ENCODE measurements at places on chromosomes 6 and 20.

DNA sequence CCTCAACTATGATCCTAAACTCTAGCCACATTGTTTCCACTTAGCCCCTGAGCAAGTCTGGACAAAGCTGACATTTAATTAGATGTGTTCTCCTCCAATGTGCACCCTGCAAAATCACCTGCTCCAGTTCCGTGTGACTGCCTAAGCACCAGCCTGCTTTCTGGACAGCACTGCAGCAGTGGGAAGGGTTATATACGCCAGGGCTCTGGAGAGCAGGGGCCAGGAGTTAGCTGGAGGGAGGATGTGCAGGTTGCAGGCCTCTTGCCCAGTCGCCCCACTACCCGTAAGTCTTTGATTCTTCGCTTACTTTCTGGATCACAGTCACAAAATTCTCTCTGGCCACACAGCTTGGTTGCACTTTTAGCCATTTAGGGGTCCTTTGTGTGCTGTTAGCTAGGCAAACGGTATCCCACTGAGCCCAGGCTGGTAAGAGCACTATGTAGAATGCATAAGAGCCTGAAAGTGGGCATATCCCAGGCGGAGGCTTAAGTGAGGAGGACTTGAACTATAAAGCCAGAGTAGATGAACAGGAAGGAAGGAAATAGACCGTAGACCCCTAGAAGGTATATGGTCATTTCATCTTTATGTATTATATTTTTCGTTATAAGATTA lies 10.7 kb upstream of the PLEKHG1 start:
- DNase-seq = no peak

GRCh38 chr6:11601776-11602605 lies 64.4 kb downstream of the TMEM170B start:
- no peak for DNase-seq

DNA sequence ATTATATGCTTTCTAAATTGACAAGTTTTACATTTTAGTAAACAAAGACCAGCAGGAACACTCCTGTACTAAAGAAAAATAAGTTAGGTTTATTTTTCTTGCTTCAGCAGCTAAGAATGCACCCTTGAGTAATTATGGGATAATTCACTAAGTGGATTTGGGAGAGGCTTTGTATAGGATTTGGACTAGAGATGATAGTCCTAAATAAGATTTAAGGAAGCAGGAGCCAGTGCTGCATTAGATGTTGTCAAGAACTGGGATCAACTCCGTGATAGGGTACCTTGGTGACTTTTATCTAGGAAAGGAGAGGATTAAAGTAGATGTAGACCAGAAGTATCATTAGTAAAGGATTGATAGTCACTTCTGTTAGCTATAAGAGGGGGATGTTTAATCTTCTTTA lies 4.1 kb upstream of the C6orf141 start:
- DNase-seq = no peak

- no peak for DNase-seq
Measured at GRCh38 chr6:106628658-106629102, 618 bp downstream of the RTN4IP1 start.

DNA sequence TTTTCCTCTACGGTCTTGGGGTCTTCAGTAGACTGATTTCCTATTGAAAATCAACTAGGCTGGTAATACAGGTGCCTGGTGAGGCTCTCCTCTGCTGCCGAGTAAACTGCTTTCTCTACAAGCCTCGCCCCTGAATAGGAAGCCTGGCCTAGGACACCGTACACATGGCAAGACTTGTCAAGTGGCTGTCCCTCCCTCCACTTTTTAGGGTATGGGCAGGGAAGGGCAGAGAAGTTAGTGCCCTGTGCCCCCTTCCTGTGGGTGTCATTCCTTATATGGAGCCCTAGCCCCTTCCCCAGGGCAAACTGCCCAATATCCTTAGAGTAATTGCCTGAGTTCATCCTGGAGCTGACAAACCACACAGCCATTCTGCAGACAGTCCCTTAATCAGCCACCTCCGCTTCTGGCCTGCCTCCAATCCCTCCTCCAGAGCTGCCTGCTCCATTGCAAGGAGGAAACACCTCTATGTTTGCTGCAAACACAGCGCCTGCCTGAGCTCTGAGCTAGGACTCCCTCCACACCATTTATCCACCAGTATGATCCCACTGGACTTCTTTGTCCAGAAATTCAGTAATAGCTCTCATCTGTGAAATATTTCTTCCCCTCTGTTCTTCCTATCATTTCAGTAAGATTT lies 93.1 kb downstream of the CHD6 start:
- DNase-seq = no peak

- DNase-seq = no peak
Measured at GRCh38 chr6:117304446-117304845, 39.1 kb downstream of the VGLL2 start.

- no peak for DNase-seq
Measured at GRCh38 chr20:21259346-21259745, 43.8 kb upstream of the XRN2 start.

DNA sequence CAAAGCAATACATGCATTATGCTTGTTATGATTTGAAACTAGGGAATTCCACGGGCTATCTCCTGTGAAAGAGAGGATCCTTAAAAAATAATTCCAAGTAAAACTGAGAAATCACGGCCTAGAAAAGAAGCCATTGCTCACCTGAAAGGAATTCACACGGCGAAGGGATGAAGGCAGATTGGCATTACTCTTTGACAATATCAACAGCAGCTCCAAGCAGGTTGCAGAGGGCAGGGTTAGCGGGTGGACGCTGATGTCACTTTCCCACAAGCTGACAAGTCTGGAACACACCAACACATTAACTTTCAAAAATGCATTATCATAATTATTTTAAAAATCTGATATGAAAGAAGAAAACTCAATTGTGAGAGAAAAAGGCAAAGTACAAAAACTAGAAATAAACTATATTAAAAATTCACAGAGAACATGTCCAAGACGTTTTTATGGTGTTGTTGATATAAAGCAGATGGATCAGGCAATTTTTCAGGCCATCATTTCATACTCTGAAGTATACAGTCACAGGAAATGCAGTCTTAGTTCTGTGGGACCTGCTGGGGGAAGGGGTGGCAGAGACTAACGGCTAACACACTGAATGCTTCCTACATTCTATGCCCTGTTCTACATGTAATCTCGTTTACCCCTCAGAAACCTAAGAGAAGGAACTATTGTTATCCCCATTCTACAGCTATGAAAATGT lies 108.3 kb downstream of the UBE3D start:
- DNase-seq = no peak

DNA sequence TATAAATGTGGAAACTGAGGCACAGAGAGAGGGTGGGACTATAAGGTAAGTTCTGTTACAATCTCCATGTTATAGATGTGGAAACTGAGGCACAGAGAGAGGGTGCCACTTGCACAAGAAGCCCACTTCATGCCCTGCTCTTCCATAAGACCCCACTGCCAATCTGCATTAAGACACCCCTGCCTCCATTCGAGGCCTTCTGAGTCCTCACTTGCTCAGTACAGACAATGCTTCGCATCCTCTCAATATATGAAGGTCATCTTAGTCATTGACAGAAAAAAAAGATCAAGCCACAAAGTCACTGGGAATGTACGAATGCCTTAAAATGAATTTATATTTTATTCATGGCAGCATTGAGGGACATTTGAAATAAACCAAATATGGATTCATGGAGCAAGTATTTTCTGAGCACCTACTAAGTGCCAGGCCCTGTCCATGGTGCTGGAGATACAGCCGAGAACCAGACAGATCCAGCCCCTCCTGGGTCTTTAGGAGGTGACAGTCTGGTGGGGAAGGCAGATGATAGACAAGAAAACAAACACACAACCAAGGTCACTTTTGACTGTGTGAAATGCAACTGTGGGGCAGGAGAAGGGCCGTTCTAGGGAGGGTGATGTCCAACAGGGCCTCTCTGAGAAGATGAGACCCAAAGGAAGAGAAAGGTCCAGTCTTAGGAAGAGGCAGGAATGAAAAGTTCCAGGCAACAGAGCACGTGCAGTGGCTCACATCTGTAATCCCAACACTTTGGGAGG lies 92.5 kb upstream of the PTPN1 start:
- no peak for DNase-seq

DNA sequence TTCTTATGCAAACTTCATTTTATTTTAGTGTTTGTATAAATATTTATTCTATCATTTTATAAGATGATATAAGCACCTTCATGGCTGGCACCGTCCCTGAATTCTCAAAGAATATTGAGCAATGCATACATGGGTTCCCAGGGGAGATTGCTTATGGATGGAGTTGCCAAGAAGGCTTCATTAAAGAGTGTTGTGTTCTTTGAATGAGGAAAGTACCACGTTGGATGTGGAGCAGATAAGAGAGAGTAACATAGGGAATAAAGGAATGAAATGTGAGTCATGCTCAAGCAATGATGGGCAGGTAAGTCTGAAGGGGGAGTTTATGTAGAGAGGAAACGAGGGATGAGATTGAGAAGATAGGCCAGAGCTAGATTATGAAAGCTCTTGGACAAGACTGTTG lies 10.3 kb downstream of the DSE start:
- no peak for DNase-seq

DNA sequence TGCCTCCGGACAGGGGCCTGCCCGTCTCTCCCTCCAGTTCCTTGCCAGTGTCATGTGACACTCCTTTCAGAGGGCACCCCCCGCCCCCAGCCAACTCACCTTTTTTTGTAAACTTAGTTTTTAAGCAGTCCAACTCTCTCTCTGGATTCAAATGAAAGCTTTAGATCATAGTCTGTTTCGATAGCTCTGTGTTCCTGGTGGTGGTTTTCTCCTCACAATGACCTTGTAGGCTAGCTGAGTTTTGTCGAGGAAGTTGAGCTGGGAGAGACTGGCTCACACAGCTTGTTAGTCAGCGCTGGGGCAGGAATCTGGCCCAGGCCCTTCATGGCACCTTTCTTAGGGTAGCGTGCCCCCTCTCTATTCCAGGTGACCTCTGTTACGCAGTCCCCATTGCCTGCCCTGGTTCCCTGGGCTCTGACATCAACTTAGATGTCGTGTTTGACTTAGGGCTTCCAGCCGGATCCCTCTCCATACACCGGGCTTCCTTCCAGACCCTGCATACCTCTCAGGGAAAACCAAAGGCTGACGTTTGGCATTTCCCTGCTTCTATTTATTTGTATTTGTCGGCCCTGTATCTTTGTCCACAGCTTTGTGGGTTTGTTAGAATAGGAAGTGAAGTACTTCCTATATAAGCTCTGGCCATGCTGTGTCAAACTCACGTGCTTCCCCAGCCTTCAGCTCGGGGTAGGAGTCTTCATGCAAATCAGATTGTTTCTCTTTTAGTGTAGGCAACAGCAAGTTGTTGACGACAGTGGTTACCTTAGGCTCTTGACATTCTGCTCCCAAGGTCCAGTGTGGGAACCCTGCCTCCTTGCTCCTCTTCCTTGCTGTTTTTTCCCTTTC lies 12.7 kb downstream of the IGF2R start:
- DNase-seq = no peak

- DNase-seq = no peak
Measured at GRCh38 chr6:159079367-159079766, 34.6 kb upstream of the TAGAP start.

DNA sequence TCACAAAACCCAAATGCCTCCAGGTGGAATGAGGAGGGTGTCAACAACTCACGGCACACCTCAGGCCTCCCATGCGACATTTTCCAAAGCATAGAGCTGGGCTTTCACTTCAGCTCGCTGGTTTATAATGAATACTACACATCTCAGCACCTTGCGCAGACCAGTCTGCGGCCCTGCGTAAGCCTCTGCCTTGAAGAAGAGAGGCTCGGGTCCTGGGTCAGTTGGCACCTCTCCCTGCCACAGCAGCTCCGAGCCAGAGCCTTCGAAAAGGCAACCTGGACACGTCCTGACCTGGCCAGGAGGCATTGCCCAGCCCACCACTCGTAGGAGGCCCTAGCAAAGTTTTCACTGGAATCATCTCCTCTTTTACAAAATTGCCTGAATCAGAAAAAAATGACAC lies 183.0 kb upstream of the AFDN start:
- DNase-seq = no peak

DNA sequence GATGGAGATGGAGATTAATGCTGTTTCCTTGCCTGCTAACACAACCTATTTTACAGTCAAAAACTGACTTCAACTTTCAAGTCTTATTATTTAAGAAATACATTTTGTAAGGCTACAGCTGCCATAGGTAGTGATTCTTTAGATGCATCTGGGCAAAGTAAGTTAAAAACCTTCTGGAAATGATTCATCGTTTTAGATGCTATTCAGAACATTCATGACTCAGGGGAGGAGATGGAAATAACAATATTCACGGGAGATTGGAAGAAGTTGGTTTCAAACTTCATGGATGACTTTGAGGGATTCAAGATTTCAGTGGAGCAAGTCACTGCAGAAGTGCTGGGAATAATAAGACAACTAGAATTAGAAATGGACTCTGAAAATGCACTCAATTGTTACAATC lies 174.9 kb upstream of the GGTLC1 start:
- DNase-seq = no peak

DNA sequence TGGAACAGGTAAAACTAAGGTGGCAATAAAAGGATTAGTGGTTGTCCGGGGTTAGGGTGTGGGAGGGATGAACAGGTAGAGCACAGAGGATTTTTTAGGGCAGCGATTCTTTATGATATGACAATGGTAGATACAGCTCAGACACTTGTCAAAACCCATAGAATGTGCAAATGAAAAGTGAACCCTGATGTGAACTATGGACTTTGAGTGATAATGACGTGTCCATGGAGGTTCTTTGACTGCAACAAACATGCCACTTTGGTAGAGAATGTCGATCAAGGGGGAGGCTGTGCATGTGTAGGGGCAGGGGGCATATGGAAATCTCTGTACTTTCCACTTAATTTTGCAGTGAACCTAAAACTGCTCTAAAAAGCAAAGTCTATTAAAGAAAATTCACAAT lies 100.7 kb downstream of the LAMP5 start:
- DNase-seq = no peak

DNA sequence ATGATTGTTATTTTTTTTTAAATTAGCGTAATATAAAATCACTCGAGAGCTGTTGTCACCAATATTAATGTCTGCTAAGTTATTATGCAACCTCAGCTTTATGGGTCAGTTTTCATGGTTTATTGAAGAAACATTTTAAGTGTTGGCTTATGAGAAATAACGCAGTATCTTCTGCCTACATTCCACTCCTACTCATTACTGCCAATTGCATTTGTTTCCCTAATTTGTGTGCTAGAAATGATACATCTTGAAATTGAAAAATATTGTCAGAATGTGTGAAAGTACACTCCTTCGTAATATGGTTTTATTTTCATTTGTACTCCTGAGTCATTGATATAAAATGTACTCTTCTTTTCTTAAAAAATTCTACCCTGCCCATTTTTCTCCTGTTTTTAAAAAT lies 333.3 kb upstream of the HSF2 start:
- DNase-seq = no peak

DNA sequence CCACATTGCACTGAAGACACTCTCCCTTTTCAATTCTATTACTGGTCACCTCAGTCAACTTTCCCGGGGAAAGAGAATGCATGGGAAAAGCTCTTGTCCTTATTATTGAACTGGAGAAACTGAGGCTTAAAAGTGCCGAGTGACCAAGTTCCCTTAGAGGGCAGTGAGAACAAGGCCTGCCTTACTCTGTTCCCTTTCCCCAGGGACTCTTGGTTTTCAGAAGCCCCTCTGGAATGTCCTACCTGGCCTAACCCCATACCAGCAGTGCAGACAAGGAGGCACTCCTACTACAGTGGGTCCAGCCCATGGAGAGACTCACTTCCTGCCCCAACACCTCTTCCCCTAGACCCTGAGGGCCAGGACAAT lies 6.1 kb downstream of the SRXN1 start:
- DNase-seq = no peak

- no peak for DNase-seq
Measured at GRCh38 chr6:111626441-111626840, 20.8 kb upstream of the TRAF3IP2 start.

GRCh38 chr20:9412309-9412708 lies 102.1 kb upstream of the LAMP5 start:
- no peak for DNase-seq

GRCh38 chr20:46270977-46271744 lies 37.1 kb downstream of the CDH22 start:
- DNase-seq = peak; percentile 30

- DNase-seq = peak; percentile 98
Measured at GRCh38 chr6:116530436-116530835, 15.0 kb downstream of the TRAPPC3L start.
